CD4-positive, alpha-beta T cell treated with Interleukin-6 at 100 ng/mL for 8 hours (primary cell): ENCODE measurements at places on chromosomes 4 and X.

GRCh38 chrX:121433289-121433688, 385.9 kb downstream of the GLUD2 start:
- no peak for DNase-seq

- no peak for DNase-seq
Measured at GRCh38 chr4:180840142-180840541, 1403.1 kb upstream of the TENM3 start.

DNA sequence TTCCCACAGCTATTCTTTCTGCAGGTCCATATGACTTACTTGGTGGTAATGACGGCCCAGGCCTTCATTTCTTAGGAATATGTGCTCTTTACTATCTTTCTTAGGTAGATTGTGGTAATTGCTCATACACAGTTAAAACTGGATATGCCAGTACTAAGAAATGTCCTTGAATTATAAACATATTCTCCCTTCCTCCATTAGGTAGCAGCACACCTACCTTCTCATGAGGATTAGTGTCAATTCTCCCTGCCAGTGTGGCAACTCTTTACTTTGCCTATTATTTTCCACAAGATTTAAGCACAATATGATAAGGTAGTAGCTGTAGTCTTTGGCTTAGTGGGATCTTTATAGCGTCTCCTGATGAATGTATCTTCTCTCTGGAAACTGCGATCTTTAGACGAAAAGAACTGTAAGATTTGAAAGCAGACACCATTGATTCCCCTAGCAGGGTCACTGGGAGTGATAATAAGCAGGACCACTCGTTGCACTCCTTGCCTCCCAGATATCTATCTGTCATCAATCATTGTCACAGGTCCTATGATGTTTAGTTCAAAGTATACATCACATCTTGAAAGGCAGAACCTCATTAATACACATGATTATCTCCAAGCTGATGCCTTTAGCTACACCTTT, 1240.7 kb downstream of the C4orf33 start:
- no peak for DNase-seq

GRCh38 chrX:69027181-69028005, 137.9 kb downstream of the PJA1 start:
- no peak for DNase-seq

DNA sequence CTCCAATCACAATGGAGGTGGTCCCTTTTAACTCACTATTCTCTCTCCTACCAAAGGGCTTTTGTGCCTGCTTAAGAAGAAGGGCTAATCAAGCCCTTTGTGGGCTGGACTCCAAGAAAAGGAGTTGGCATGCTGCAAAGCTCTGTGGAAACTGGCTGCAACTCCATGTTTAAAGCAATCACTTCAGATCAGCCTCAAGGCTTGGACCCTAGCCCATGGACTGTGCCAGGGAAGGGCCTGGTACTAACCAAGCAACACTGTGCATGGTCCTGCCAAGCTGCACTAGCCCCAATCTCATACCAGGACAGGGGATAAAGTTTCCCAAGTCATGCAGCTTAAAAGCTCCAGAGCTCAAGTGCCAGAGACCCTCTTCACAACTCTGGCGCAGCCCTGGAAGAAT, 86.7 kb downstream of the ATP8A1 start:
- no peak for DNase-seq

GRCh38 chr4:109798866-109799265, 2.9 kb downstream of the CFI start:
- DNase-seq: no peak

DNA sequence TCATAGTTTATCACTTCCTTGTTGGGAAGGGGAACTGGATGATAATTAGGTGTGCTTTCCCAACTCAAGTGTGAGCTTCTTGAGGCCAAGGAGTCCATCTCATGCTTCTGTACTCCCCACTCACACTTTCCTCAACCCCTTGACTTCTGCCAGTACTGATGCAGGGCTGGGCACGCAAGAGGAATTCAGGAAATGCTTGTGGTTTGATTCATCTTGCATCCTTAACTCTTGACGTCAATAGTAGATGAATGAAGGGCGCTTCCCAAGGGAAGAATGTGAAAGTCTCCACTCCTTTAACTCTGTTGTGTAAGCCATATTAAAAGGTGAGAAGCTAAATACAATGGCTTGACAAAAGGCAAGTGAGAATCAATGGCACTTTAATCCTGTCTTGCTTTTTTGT, 101.8 kb downstream of the AGTR2 start:
- no peak for DNase-seq

GRCh38 chr4:155383541-155383940, 6.8 kb upstream of the MAP9 start:
- DNase-seq: no peak

GRCh38 chrX:47751670-47752069, 85.0 kb upstream of the ZNF81 start:
- DNase-seq: peak; percentile 3

GRCh38 chrX:110038900-110039299, 36.0 kb downstream of the TMEM164 start:
- DNase-seq: no peak

GRCh38 chr4:157314906-157315305, 94.4 kb downstream of the GRIA2 start:
- DNase-seq: no peak

- no peak for DNase-seq
Measured at GRCh38 chrX:15816438-15816809, 26.1 kb downstream of the ZRSR2 start.

- no peak for DNase-seq
Measured at GRCh38 chrX:118225711-118226428, 109.3 kb upstream of the KLHL13 start.
